ENCODE measurements at places on chromosomes 4 and X.

- DNase-seq, result no peak
These were observed 10.1 kb upstream of the RASL11B start for GRCh38 chr4:52852041-52852440.

DNA sequence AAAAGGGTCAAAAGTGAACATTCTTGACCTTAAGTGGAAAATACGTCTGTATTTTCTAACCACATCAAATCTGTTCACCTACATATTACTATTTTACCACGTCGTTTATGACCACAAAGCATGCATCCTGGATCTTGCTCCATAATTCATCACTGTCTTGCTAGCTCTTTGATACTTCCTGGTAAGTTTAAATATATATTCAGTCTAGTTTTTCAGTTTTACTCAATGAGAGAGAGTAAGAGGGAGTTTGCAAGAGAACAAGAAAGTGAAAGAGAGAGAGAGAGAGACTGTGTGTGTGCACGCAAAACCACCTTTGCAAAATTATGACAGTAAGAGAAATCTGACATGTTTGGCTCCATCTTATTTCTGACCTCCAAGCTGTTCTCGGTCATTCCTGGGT lies 173.7 kb upstream of the GALNTL6 start:
- DNase-seq, result no peak

DNA sequence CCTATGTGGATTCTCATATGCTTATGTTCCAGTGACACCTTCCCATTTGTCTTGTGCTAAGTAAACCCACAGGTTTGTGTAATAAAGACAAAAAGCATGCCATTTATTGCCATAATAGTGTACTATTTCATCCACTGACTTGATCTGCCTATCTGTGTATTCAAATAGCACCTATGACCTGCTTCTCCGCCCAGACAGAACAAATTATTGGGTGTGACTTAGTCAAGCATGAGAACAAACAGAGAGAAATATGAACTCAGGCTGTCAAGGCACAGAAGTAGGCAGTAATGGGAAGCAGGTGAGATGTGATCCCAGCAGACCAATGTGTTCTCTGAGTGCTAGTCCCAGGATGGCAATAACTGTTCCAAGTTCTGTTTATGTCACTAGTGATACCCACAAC lies 25.4 kb downstream of the ELOVL6 start:
- DNase-seq, result peak; percentile 47

DNA sequence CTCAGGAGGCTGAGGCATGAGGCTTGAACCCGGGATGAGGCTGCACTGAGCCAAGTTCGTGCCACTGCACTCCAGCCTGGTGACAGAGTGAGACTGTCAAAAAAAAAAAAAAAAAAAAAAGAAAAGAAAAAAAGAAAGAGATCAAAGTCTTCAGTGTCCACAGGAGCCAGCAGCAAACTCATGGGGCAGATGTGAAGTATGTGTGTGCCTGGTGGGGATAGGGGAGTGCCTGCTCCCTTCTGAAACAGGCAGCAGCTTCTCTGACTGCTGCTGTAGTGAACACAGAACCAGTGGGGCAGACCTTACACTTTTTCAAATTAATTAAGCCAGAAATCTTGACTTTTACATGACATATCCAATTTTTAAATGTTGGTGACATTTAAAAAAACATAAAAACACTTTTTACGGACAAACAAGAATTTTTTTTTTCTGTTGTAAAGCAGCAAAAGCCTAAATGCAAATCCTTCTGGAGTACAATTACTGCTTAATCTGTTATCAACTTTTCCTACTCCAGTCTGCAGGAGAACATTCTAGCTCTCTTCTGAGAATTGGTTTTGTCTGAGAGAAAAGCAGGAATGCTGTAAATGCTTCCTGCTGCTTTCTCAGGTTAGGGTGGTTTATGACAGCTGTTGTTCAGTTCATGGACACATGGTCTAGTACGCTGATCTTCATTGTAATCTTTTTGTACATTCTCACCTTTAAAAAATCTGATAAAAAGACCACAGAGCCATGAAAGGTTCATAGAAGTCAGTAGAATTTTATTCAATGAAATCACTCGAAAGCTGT lies 311.1 kb downstream of the CAMK2D start:
- no peak for DNase-seq

DNA sequence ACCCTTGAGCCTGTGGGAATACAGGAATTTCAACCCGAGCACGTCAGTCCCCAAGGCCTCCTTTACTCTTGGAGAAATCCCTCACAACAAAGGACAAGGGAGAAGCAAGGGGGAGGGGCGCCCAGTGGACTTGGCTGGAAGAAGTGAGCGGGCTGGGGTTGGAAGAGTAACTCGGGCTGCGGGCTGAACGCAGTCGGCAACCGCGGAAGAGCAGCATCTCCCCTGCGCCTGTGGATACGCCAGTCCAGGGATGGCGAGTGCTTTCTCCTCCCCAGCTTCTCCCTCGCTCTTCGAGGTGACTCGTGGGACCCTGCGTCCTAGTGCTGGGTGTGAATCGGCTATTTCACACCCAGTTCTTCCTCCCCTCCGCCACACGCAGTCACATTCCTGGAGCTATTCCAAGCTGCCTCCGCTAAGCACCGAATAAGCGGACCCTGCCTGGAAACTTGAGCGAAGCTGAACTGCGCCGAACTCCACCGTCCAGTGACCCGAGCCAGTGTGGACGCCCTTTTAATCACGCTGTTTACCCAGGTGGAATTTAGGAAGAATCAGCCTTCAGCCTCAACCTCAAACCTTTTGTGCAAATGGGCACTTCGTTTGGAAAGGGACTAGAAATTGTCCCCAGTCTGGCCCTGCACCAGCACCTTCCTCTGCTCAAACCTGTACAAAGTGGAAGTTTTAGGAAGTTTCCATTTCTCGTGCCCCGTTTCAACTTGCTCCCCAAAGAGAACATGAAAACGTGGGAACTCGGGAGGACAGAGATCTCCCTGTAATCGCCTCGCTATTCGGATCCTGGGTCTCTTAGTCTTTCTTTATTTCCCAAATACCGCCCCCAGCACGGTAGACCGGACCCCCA lies 64.3 kb upstream of the WDR17 start:
- DNase-seq, result no peak

DNA sequence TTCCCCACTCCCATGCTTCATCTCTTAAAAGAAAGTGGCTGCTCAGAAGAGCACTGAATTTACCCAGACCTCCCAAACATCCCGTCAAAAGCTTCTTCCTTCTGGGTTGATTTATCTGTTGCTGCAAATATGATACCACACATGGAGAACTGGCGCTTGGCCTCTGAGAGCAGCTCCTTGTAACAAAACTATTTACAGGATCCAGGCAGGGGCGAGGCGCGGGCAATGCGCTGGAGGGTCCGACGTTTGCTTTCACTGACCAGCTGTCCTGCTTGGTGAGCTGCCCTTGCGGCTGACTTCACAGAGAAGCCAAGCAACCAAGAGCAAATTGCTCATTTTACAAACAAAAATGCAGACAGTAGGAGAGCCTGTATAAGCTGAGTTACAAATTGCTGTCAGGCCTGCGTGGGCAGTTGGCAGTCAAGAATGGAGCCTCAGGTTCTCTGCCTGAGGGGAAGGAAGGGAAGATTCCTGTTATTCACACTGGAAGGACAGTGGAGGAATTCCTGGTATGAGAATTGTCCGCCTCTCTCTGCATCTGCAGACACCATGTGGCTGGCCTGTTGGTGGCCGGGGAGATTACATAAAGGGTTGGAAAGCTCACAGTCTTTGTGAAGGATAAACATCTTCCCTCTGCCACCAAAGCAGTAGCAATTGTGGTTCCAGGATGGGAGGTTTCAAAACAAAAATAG lies 192.2 kb upstream of the LEF1 start:
- no peak for DNase-seq

- no peak for DNase-seq
These were observed 554.1 kb upstream of the MAGEB2 start for GRCh38 chrX:29661290-29661689.

GRCh38 chrX:19332983-19333382 lies 10.7 kb upstream of the PDHA1 start:
- no peak for DNase-seq

DNA sequence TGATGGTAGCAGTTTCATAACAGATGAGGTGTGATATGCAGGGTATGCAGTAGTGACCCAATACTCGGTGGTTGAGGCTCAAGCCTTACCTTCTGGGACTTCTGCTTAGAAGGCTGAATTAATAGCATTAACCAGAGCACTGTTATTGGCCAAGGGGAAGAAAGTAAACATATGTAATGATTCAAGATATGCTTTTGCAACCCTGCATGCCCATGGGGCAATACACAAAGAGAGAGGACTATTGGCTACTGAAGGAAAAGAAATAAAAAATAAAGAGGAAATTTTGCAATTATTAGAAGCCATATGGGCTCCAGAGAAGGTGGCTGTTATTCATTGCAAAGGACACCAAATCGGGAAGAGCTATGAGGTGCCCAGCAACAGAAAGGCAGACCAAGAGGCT lies 8.7 kb downstream of the GAGE10 start:
- no peak for DNase-seq

- DNase-seq, result peak; percentile 11
These were observed 82.9 kb upstream of the TAB3 start for GRCh38 chrX:30971774-30972603.

GRCh38 chr4:74218201-74218600 lies 60.3 kb downstream of the MTHFD2L start:
- no peak for DNase-seq

GRCh38 chr4:140037353-140038030 lies 116.5 kb downstream of the MAML3 start:
- DNase-seq, result no peak

DNA sequence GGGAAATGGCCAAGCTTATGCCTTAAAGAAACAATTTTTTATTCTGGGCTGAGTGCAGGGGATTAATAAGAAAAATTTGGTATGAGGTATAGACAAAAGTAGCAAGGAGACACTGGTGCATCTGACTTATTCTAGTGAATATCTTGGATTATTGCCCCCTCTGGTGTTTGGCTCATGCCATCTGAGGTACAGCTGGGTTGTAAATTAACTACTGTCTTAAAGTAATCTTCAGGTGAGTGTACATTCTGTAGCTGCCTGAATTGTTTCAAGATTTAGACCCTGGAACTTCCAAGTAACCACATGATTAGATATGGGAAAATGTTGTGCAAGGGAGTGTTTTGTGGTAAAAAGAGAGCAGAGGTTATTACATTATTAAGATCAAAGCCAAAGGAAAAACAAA lies 988.7 kb downstream of the FAM133A start:
- DNase-seq, result no peak

DNA sequence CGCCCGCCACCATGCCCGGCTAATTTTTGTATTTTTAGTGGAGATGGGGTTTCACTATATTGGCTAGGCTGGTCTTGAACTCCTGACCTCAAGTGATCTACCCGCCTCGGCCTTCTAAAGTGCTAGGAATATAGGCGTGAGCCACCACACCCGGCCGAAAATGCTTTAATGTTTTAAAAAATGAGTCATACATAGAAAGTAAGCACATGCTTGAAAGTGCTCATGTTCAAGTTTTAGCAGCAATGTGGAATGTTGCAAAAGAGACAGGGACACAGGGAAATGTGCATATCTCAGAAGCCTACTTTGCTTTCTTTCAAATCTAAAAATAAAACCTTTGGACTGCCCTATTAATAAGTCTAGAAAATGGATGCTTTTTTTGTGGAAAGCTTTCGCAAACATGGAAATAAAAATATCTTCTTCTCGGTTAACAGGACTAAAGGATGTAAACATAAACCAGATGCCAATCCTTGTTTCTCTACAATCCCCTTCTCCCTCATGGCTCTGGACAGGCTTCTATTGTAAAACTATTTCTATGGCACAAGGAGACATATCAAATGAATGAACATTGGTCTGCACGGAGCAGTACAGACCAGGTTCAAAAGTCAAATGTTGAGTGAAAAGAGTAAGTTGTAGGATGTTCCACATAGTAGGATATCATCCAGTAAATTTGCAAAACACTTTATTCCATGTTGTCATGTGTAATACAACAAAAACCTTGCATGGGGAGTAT lies 15.0 kb downstream of the MECP2 start:
- DNase-seq, result no peak

GRCh38 chrX:152136312-152136711 lies 2.1 kb downstream of the MAGEA10 start:
- no peak for DNase-seq

DNA sequence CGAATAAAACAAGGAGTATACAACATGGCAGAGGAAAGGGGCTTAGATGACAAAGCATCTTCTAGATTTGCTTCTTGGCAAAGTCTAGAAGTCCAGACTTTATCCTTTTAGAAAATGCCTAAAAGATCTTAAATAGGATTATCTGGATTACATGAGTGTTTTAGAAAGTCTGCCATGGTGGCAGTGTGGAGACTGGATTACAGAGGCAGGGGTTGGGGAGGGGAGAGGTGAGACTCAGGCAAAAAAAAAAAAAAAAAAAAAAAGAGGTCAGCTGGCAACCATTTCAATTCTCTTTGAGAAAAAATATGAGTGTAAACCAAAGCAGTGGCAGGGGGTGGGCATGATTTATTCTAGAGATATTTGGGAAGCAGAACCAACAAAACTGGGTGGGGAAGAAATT lies 17.4 kb downstream of the ZNF827 start:
- no peak for DNase-seq

- DNase-seq, result no peak
These were observed 130.2 kb upstream of the FAM9B start for GRCh38 chrX:9164086-9164485.

GRCh38 chr4:20591571-20591970 lies 108.7 kb upstream of the PACRGL start:
- DNase-seq, result no peak

GRCh38 chrX:49072712-49073095 lies 1.1 kb downstream of the PRAF2 start:
- no peak for DNase-seq

DNA sequence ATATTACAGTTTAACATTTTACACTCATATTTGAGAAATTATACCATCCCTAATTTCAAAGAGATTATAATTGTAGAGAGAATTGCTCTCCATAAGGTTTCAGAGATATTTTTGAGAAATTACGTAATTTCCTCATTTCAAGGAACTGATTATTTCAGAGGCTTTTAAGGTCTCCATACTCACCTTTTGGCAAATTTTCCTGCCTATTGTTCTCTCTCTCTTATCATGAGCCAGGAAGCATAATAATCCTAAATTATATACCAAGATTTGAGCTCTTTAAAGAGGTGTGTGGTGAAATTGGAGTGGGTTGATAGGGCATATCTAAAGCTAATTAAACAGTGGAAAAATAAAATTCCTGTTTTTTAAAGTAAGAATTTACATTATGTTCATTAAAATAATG lies 248.9 kb upstream of the FTHL17 start:
- DNase-seq, result no peak

DNA sequence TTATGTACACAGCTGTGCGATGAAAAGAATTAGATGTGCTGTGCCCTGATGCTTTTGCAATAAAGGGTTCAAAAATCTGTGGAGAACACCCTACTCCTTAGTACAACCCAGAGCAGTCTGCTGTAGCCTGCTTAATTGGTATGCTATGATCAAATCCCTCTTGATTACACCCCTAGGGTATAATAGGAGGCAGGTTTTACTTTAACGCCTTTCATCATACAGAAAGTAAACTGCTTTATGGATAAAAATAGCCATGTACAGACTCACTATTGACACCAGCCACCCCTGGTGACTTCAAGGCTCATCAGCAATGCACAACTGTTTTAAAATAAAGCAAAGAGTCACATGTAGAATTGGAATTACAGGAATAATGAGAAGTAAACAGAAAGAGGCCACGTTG lies 315.3 kb downstream of the DMD start:
- DNase-seq, result peak; percentile 82

Data from NCI-H1417 treated with DMSO at 0.1 percent for 48 hours (cell line).